ENCODE measurements at places on chromosomes 1 and 21. TPM values are rescaled to one million over a fixed set of nuclear protein-coding genes. Genes with fewer than 3 reads are reported as not detected.

DNA sequence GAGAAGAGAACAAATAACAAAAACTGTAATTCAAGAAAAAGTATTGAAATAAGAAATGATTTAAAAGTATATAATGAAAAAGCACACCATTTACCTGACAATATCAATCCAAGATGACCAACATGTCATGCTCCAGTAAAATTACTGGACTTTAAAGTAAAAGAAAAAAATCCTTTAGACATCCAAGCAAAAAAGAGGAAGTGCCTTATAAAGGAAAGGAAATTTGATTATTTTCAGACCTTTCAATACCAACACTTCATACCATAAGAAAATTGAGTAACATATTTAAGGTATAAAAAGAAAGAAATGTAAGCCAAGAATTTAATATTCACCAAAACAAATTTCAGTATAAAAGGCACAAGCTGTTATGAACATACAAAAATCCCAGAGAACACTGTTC, 46.2 kb upstream of the SSX2IP start:
- no peak for DNase-seq

SLAMF9 gene
- total RNA-seq: not detected

DNA sequence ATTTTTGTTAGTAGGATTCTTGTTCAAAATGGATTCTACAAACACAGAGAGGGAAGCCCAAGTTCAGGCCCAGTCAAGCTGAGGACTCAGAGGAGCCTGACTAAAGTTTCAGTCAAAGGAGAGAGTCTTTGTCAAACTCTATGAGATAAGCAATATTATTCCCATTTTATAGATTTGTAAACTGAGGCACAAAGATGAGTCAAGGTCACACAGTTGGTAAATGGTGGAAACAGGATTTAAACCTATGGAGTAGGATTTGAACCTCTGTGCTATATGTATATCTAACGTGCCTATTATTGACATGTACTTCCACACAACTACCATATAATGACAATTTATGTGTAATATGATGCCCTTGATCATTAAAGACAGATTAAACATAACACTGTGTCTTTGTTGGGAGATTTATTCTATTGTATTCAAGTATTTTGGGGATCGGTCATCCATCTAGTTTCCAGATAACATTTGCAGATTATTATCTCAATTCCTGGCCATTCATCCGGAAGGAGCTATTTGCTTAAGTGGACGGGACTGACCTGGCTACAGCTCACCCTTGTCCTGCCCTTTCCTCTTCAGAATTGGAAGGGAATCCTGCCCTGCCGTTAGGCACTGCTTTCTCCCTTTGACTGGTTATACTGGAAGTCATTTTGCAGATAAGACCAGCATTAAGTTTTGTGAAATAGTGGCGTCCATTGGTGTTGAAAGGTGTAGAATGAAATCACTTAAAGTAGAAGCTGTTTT, 86.1 kb upstream of the LMO4 start:
- DNase-seq: no peak

- no peak for DNase-seq
Measured at GRCh38 chr1:208238710-208239472, 5.3 kb downstream of the PLXNA2 start.

GRCh38 chr1:200861937-200862647, 10.7 kb upstream of the GPR25 start:
- DNase-seq: no peak

DNA sequence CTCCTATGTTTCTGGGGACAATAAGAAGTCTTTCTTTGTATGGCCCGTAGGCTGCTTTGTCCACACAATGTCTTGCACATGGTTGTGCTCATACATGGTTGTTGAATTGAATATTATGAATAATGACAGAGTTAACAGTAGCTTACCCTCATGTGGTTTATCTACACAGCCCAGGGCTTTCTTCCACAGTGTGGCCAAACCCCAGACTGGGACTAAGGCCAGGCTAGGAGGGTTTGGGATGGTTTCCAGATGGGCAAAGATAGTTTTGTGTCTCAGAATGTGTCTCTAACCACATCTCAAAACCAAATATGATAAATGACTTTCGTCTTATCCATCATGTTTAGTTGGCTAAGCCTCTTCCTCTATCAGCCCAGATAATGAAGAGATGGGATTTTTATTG, 65.2 kb downstream of the CACNA1E start:
- no peak for DNase-seq

DNA sequence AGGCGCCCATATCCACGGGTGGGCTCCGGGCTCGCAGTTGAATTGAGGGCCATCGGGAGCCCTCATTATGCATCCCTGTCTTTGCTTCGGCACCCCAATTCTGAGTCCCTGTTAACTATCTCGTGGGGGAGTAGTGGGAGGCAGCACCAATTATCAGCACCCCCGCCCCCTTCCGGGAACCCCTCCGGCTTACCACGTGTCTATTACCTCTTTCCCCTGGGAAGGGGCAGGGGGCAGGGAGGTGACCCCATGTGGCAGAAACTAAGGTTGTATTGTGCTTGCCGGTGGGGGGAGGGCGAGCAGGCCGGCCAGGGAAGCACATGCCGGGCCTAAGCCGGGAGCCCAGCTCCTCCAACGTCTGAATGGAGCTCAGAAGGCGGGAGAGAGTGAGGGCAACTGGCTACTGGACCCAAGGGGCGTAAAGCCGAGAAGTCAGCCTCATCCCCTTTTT, 1.0 kb downstream of the LIN28A start:
- DNase-seq: no peak

TMEM269 gene
- total RNA-seq: not detected

DNA sequence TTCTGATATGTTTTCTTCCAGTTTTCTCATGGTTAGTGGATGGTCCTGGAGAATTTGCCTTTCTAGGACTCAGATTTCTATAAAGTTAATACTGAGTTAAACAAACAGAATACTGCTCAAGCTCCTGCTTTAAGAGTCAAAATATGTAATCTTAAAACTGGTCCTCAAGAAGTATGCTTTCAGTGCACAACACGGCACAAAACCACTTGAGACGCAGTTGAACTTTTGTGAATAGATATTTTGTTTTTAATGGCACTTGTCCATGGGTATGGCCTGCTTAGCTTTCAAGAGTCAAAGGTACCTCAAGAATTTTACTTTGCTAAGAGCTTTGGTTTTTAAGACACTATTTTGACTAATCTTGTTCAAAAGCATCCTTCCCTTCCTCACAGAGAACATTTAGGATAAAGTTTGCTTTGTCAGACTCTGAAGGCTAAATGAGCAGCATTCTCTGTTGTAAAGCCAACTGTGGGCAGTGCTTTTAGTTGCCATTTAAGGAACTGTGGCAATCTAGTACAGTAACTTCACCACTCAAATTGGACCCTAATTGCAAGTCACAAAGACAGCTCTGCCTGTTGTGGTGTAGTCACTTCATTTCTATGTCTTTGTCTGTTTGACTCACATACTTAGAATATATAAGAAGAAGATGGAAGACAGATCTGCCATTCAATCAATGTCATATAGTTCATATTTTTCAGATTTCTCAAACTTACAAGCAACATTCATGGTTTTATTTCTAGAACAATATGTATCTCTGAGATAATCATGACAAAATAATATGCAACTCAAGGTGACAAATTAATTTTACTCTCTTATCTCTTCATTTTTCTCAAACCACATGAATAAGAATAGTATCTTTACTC, 28.8 kb downstream of the SAMD13 start:
- DNase-seq: no peak
